NCI-H1930 (cell line): ENCODE measurements at places on chromosomes 5 and 9.

DNA sequence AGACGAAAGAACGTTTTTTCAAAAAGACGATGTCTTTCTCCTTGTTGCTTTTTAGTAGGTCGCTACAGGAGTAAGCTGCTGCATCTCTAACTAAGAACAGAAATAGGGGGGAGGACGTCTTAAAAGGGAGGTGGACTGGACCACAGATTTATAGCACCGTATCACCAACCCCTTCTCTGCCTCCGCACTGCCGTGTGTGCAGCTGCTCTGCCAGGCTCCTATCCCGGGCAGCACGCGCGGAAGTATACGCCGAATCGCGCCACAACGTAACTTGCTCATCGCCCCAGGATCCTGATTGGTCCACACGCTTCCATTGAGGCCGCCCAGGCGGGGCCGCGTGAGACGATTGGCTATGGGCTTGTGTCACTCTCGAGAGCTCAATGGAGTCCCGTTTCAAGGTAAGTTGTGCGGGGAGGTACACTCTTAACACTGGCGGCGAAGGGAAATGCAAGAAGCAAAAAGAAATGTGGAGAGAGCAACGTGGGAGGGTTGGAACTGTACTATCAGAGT, at the start of gene ELAVL2:
Gene ELAVL2, minus strand, starts transcription at position 121 of the 510 bp plus-strand sequence. CDS start 64,006 bp downstream, outside the sequence.
- DNase-seq = peak; percentile 99

DNA sequence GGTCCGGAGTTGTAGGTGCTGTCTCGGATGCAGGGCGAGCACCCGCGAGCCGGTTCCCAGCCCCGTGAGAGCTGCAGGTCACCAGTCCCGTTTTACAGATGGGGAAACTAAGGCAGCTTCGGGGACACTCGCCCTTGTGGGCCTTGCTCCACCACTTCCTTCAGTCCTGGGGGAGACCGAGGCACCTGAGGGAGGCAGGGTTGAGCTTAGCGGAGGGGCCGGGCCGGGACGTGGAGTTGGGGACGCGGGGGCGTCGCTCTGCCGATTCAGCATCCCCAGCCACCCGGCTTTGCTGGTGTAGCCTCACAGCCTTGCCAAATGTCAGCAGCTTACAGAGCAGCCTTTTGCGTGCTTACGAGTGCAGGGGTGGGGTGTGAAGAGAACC, 530 bp downstream of the BBLN start:
- DNase-seq = no peak

DNA sequence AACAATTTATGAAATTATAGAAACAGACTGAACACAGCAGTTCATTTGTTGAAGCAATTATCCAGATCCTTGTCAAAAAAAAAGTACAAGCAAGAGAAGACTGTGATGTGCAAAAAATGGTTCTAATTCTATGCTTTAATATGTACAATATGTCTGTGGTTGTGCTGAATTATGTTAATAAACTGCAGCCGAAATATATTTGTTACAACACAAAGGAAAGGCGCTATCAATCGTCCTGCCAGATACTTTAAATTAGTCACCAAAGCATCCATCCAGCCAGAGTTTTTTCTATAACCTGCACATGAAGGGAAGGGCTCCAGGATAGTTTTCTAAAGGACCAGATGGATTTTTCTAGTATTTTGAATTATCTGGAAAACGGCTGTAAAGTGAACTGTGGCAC, 259.5 kb downstream of the BNC2 start:
- DNase-seq = no peak

GRCh38 chr9:105297442-105298075, 53.1 kb downstream of the SLC44A1 start:
- no peak for DNase-seq

DNA sequence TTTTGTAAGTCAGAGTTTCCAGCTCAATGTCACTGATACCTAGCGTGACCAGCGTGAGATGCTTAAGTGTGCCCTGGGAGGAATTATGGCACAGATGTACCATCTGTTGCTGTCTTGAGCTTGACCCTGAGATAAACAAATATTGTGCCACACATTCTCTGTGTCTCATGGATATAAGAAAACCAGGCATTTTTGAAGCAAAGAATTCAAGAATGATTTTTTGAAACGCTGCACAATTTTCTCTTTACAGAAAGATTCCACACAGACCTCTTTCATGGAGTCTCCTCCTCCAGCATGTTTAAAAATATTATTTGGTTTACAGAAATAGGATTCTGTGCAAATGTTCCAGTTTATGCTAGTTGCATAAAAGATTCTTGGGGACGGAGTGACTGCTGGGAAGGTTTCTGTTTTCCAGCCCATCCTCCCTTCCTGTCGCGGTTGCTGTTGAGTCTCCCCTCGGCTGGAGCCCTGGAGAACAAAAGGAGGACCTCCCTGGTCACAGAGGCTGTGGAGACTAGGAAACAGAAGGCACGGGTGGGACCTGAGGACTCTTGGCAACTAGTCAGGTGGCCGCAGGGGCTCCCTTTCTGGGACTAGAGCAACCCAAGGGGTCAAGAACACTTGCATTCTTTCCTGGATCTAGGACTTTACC, 120.8 kb downstream of the RASGRF2 start:
- no peak for DNase-seq

- peak; percentile 1 for DNase-seq
Measured at GRCh38 chr5:157820593-157821252, 38.2 kb downstream of the CLINT1 start.

- no peak for DNase-seq
Measured at GRCh38 chr5:169433221-169433651, 132.3 kb upstream of the SLIT3 start.

- no peak for DNase-seq
Measured at GRCh38 chr5:170330568-170331054, 33.0 kb upstream of the LCP2 start.

DNA sequence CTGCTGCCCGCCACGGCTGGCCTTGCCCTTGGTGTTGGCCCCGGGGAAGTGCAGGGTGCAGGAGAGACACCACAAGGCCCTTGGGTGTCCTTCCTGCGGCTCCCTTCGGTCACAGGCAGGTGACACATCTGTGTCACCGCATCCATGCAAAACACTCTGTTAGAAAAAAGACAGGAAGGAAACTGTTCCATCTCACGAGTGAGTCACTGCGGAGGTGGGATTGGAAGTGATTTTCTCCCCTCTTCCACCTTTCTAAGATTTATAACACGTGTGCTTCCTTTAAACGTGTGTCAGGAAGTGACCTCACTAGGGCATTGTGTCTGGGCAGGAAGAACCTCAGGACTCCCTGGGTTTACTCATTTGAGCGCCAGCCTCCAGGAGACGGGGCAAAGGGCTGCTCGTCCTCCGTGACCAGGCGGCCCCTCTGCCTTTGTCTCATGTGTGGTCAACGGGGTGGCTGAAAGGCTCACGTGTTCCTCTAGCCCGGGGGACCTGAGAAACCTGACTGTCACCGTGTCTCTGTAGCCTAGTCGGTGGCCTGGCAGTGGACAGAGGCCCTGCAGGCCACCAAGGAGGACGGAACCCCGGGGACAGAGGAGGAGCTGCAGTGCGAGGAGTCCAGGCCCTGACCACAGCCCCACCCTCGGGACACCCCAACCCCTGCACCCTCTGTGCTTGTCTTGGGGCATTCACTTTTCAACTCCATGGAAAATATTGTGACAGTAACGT, 4.9 kb upstream of the LCN1 start:
- DNase-seq = no peak

DNA sequence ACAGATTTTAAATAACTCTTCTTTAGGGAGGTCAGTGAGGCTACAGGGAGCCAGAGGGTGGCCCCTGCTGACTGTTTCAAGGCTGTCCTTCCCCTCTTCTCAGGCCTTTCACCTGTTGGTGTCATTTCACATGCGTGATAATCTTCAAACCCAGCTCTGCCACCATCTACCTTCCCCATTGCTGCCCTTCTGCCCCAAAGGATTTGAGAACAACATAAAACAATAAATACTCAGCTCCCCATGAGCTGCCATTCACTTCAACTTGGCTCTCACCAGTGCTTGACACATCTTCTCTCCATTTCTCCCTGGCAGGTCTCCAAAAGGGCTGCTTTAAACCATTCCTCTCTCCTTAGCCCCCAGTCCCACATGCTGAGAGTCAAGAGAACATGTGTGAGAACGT, 75.5 kb upstream of the PALM2AKAP2 start:
- DNase-seq = no peak

DNA sequence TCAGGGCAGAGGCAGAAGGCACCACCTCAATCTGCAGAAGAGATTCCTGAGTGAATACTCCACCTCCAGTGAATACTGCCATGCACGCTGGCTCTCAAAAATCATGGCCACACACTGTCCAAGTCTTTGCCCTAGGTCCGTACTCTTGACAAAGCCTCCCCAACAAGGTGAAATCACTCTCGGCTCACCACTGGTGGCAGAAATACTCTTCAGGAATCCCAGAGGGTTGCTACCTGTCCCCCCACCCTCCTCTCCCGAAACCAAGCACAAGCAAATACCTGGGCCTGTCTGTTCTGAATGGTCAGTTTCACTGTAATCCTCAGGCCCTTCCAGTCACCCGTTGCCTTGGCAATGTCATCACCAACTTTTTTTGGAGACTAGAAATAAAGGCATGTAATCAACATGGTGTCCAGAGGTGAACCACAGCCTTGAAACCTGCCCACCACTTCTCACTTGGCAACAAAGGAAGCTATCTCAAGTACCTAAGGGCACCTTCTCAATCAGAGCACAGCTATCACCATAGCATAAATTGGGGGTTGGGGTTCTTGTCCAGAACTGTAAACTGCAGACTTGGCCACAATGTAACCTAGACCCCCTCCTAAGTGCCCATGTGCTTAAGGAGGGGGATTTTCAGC, 1.8 kb downstream of the RPL12 start:
- DNase-seq = no peak

GRCh38 chr5:133240425-133241091, 188.7 kb downstream of the HSPA4 start:
- no peak for DNase-seq

GRCh38 chr5:64949331-64949730, 180.6 kb downstream of the CWC27 start:
- no peak for DNase-seq
